Fibroblast of skin of abdomen (primary cell): ENCODE measurements at places on chromosomes 12 and 14.

GRCh38 chr12:5201554-5202218 is 158.0 kb downstream of the KCNA5 start:
- DNase-seq, result peak; percentile 81

- DNase-seq, result peak; percentile 73
Observed at GRCh38 chr12:116559162-116559935, at the start of gene MAP1LC3B2. Gene MAP1LC3B2 (plus strand): TSS chr12:116559381. CDS start chr12:116575943, 16,562 bp downstream.

DNA sequence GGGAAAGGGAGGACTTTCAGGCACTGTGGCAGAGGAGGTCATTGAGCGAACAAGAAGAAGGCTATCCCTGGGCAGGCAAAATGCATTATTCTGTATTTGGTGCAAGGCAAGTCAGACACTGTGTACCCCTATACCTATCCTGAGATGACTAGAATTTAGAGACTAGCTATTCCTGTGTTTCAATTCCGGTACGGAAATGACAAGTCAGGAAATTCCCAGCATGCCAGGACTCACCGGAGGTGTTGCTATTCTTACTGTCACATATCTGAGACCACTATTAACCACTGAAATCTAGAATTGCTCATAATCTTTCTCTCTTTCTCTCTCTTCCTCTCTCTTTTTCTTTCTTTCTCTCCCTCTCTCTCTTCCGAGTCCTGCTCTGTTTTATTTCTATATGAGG is 297.1 kb downstream of the PDZRN4 start:
- peak; percentile 2 for DNase-seq

GRCh38 chr12:111428081-111428727 is 22.5 kb downstream of the SH2B3 start:
- DNase-seq, result no peak

GRCh38 chr14:60964904-60965303 is 16.0 kb downstream of the TRMT5 start:
- peak; percentile 41 for DNase-seq

- no peak for DNase-seq
Observed at GRCh38 chr14:94375552-94376107, 12.8 kb downstream of the SERPINA1 start.

DNA sequence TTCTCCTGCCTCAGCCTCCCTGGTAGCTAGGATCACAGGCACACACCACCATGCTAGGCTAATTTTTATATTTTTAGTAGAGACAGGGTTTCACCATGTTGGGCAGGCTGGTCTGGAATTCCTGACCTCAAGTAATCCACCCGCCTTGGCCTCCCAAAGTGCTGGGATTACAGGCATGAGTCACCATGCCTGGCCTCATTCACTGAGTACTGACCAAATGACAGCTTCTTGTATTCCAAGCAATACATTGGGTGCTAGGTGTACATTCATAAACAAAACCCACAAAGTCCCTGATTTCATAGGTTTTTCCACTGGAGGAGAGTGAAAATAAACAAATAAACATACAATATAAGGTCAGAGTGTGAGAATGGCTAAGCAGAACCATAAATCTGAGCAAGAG is 136.3 kb downstream of the HELB start:
- DNase-seq, result peak; percentile 18

- no peak for DNase-seq
Observed at GRCh38 chr14:33792009-33792719, 158.7 kb downstream of the EGLN3 start.

DNA sequence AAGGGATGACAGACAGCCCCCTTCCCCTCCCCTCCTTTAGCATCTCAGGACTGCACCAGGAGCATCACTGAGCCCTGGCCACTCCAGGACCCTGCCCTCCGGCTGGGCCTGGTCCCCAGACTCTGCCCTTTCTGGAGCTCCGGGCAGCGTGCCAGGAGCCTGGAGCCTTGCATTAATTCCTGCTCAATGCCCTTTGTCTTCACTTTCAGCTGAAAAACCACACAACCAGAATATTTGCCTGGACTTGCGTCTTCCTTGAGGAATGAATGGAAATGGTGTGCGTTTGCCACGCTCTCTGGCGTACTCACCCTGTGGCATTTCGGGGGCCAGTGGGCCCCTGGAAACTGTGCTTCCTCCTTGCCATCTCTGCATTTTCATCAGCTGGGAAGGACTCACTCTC is 8.5 kb upstream of the RFLNA start:
- peak; percentile 24 for DNase-seq

DNA sequence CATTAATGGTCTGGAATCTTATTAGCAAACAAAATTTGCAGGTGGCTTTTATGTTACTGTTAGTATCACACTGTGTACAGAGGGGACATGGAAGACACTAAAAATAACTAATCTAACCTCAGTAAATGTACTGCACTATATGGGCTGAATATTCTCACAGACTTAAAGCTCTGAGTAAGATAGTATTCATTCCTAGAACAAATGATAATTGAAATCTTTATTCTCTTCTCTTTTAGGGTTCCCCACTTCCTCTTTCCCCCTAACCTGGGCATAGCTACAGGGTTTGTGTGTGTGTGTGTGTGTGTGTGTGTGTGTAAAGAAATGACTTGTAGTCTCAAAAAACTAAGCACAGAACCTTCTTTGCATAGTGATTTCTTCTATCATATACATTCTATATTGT is 21.4 kb upstream of the HECTD1 start:
- no peak for DNase-seq

GRCh38 chr12:120656008-120656407 is 15.6 kb downstream of the CABP1 start:
- no peak for DNase-seq

GRCh38 chr12:51424094-51424661 is 453 bp upstream of the SLC4A8 start:
- DNase-seq, result no peak

GRCh38 chr14:92426237-92426636 is 87.3 kb upstream of the RIN3 start:
- DNase-seq, result peak; percentile 76

- DNase-seq, result no peak
Observed at GRCh38 chr12:54579258-54579657, 9.2 kb downstream of the PPP1R1A start.
